ENCODE measurements at places on chromosomes 12 and 14. TPM values are rescaled to one million over a fixed set of nuclear protein-coding genes. Genes with fewer than 3 reads are reported as not detected.

Gene OVCH1
- total RNA-seq, result not detected

- no peak for DNase-seq
Observed at GRCh38 chr12:89468648-89469326, 55.8 kb downstream of the GALNT4 start.

- no peak for DNase-seq
Observed at GRCh38 chr14:36439766-36440165, 80.3 kb downstream of the NKX2-1 start.

Gene PDZRN4
- 2.4 TPM for total RNA-seq

- DNase-seq, result no peak
Observed at GRCh38 chr12:107513184-107513583, 172.4 kb upstream of the PWP1 start.

DNA sequence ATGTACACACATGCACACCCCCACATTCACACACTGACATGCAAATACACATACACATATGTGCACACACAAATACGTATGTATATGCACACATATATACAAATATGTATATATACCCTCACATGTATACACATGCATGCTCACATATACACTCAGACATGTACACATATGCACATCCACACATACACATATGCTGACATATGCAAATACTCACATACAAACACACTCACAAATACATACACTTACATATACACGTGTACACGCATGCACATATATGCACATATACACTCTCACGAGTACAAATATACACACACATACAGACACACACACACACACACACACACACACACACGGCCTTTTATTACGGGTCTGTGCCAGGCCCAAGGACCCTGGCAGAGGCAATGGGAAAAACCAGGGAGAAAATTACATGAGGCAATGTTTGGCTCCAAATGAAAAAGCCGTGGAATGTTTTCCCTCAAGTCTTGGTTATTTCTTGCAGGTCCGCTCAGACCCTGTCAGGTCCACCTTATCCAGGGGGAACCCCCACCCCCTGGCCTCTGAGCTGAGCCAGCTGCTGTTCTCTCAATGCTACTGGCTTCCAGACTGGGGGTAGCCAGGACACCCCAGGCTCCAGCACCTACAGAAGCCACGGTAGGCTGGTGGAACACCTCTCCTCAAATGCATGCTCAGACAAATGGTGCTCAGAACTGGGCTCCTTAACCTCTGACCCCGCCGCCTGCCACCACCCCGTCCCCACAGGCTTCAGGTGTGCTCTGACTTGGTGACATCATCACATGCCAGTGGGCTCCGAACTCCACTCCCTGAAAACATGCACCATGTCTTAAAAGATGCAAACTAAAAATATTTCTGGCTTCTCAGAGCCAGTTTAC, 54.7 kb downstream of the BCL11B start:
- DNase-seq, result no peak

Gene FSCB
- total RNA-seq, result not detected

DNA sequence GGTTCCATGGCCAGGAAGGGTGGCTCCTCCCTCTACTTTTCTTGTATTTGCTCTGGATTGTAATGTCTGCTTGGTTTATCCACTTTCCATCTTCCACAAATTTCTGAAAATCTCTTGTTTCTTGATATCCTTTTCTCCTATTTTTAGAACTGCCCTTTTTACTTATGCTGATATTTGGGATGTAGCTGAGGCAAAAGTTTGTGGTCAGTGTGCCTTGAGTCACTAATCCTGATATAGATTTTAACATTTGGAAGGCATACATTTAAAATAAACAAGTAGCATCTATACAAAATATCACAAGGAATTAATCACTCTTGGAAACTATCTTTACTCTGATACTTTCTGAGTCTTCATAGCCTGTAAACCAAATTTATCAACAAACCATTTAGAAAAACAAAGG, 11.0 kb downstream of the GRIP1 start:
- no peak for DNase-seq

GRCh38 chr14:79656496-79656895, 554.8 kb downstream of the DIO2 start:
- no peak for DNase-seq

DNA sequence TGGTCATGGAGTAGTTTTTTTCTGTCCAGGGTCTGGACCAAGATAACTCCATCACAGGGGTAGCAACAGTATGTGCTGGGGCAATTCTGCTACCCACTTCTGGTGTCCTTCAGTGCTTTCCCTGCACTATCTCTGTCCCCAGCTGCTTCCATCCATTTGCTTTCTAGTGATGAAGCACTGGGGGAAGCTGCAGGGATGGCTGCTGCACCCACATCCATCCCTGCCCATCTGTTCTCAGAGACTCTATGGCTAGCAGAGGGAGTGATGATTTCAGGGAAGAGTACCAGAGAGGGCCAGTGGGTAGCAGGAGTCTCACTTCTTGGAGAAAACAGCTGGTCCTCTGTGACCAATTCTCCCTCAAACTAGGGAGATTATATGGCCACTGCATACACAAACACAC, 44.1 kb downstream of the ETV6 start:
- DNase-seq, result no peak

Gene GPR68
- 0.81 TPM for total RNA-seq

- no peak for DNase-seq
Observed at GRCh38 chr12:76356071-76356470, 7.9 kb upstream of the BBS10 start.

Gene SYCP3
- total RNA-seq, result 0.27 TPM

Gene RIMBP2
- 0.27 TPM for total RNA-seq

GRCh38 chr14:73462048-73462715, 3.8 kb upstream of the NUMB start:
- DNase-seq, result no peak

Gene PCED1B
- 0.54 TPM for total RNA-seq

DNA sequence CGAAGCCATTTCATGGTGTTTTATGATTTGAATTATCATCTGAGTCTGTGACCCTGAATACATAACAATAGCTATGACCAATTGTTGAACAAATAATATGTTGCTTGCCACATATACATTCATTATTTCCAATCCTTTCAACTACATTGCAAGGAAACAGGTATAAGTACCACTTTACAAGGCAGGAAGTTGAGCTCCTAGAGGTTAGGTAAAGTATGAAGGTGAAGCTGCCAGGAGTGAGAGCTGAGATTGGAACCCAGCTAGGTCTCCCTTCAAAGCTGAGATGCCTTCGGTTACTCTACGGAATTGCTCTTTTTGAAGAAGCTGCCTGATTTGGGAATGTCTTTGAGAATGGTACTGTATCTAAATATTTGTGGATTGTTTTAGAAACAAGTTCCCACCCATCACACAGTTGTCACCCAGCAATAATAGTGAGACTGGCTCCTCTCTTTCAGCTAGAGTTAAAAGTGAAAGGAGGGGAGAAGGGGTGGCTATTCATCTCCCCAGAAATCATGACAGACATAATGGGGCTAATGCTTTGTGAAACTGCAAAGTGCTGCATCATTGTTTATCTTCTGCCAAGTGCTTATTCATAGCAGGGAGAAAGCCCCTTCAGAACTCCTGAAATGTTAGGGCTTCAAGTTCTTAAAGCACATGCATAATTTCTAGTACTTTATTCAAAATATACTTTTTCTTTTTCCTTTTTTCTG, 75.9 kb upstream of the AMIGO2 start:
- no peak for DNase-seq
